ENCODE measurements at places on chromosomes 2 and 18.

- DNase-seq: no peak
Observed at GRCh38 chr2:127134235-127134634, 27.3 kb upstream of the BIN1 start.

DNA sequence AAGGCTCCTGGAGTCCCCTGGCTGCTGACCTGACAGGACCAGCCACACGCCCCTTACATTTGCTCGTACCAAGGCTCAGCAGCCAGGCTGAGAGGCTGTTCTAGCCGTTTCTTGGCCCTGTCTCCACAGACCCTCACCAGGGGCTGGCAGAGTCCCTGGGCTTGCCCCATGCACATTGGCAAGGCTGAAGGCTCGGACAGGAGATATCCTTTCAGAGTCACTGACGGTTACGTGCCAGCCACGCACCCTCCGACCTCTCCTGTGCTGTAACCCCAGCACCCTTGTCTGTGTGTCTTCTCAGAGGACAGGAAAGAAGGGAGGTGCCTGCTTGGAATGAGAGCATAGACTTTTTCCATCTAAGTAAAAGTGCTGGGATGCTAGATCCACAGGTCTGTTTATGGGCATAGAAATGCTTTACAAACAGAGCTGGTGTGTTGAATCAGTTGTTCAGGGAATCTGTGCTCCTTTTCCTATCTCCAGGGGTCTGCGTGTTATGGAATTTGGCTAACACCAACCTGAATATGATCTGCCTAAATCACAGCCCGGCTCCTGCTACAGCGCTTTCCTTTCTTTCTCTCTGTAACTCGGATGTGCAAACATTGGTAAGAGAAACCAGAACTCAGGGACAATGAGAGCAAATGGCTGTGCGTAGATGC lies 41.0 kb downstream of the COPS8 start:
- DNase-seq: no peak

DNA sequence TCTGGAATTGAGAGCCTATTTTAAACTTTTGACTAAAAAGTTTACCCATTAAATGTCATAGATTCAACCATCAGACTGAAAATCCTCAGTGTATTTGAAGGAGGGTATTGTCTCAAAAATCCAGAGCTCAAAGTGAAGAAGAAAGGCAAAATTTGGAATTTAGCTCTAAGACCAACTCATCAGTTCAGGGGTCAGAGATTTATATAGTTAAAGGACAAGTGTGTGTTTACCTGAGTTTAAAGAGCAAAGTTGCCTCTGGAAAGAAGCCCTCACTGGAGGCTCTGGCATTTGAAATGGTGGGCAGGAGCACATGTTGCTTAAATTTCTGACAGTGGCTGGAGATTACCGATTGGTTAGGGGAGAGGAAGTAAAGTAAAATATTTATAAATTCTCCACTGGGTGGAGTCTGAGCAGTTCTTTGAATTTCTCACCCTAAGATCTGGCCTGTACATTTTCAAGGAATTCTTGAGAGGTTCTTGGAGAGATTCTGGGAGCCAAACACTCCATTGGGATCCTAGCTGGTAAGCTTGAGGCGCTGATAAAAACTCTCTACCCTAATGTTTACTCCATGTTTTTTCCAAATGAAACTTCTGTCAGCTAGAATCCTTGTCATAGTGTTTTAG lies at the start of gene KYNU:
TSS of gene KYNU (plus strand) at position 449 of the 623 bp plus-strand sequence. CDS start 7,704 bp downstream, outside the sequence.
- no peak for DNase-seq

- no peak for DNase-seq
Observed at GRCh38 chr2:237651761-237652160, 24.4 kb downstream of the LRRFIP1 start.

DNA sequence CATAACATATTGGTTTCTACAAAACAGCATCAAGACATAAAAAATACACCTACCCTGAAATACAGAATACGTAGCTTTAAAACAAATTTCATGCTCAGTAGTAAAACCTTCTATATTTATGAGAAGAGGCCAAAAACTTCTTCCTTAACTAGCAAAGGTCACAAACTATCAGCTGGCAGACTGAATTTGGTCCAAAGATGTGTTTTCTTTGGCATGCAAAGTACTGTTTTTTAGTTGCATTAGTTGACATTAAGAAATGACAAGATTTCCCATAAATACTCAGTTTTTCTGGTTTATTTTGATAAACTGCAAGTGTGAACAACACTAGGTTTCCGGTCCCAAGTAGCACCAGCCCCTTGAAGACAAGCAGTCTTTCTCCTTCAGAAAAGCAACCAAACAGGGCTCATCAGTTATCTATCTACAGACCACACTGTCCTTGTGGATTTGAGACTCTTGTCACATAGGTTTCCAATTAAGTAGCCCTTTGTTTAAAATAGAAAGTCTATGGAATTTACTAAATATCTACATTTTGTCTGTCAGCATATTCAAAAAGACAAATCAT lies 35.6 kb downstream of the SLC25A12 start:
- no peak for DNase-seq

GRCh38 chr2:112277596-112278220 lies 2.3 kb downstream of the ZC3H6 start:
- DNase-seq: no peak

GRCh38 chr2:41020358-41020757 lies 568.5 kb upstream of the SLC8A1 start:
- DNase-seq: no peak

DNA sequence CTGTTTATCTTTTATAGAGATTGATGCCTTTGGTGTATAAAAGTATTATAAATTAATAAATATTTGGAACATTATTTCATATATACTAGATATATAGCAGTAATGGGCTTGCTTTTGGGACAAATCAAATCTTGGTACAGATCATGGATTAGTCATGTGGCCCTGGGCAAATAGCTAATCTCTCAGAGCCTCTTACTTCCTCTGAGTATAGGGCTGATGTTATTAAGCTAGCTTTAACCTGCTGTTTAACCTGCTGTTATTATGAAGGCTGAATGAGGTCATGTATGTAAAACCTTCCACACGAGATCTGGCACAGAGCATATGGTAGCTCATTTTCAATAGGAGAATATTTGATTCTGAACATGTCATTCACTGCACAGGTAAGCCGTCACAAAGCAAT lies 5.7 kb downstream of the ITGB6 start:
- no peak for DNase-seq

- DNase-seq: no peak
Observed at GRCh38 chr2:240460253-240460711, 24.8 kb downstream of the GPC1 start.

- DNase-seq: no peak
Observed at GRCh38 chr2:19806131-19806530, 95.7 kb downstream of the TTC32 start.

DNA sequence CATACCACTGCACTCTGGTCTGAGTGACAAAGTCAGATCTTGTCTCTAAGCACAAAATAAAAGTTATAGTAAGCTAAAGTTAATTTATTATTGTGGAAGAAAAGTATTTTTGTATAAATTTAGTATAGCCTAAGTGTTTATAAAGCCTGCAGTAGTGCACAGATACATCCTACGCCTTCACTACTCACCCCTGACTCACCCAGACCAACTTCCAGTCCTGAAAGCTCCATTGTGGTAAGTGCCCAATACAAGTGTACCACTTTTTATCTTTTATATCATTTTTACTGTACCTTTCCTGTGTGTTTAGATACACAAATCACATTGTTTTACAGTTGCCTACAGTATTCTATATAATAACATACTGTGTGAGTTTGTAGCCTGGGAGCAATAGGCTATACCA lies 57.5 kb downstream of the UBE2E3 start:
- no peak for DNase-seq

GRCh38 chr2:215527736-215528135 lies 91.9 kb upstream of the FN1 start:
- DNase-seq: no peak

DNA sequence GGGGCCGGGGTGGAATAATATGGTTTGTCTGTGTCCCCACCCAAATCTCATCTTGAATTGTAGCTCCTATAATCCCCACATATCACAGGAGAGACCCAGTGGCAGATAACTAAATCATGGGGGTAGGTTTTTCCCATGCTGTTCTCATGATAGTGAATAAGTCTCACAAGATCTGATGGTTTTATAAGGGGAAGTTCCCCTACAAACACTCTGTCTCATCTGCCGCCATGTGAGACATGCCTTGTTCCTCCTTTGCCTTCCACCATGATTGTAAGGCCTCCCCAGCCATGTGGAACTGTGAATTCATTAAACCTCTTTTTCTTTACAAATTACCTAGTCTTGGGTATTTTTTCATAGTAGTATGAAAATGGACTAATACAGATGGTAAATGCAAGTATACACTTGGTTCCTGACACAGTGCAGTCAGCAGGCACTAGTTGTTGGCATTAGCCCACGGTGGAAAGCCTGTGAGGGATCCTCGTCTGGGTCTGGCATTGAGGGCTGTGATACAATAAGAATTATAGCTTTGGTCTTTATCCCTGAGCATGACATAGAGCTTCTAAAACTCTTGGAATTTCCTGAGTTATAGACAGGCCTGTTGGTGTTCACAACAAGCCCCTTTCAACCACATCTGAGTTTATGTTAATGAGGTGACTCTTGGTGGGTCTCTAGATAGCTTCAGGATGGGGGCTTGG lies 135.8 kb downstream of the CABLES1 start:
- DNase-seq: no peak

DNA sequence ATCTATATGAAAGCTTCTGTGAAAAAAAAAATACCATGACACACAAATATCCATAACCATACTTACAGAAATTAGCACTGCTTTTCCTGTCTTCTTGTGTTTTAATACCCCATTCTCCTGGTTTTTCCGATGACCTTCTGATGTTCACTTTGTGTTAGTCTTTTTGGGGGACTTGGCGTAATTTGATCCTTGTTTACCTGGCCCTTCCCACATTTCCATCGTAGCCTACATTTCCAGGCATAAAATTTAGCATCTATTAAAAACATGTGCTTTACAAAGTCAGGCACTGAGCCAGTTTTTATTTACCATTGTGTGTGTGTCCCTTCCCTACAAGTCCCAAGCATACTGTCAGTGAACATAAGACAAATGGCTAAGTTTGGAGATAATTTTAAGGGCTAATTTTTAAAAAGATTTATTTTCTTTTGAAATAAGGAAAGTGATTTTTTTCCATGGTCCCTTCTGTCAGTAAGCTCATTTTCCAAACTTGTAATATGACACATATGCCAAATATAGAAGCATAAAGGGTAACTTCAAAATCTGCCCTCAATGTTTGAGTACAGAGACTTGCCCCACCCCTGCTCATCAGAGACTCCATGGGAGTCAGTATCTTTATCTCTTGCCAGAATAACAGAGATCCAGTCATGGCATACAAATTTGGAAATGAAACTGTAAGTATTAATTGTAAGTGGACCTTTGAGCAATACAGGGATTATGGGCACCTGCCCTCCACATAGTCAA lies 27.3 kb downstream of the SESTD1 start:
- no peak for DNase-seq

DNA sequence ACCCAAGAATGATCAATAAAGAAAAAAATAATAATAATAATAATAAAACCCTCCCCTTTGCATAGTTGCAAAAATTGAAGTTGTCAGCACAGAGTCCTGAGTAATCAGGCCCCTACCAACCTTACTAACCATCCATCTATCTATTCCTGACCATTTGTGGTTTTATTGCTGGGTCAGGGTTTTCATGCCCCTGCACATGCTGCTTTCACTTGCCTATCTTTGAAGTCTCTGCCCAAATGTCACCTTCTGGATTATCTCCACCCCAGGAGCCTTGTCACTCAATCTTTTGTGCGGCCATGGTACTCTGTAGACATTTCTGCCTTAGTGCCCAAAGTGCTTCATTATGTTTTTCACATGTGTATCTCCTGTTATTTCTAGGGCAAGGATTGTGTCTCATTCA lies 35.1 kb downstream of the SLC30A6 start:
- no peak for DNase-seq

- DNase-seq: peak; percentile 96
Observed at GRCh38 chr2:214593727-214594126, 182.9 kb downstream of the VWC2L start.

DNA sequence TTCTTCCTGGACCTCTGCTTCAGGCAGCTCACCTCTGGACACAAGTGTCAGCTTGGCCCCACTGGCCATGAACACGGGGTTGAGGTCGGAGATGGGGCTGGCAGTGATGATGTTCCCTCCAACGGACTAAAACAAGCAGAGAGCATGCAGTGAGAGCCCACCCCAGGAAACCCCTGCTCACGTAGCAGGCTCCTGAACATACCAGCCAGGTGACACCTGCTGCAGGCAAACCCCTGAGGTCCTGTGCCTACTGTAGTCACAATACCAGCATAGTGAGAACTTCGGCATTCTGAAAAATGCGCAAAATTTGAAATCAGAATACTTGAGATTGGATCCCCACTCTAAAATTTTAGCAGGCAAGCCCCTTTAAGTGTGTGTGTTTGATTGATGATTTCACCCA lies 32.9 kb downstream of the XDH start:
- no peak for DNase-seq

DNA sequence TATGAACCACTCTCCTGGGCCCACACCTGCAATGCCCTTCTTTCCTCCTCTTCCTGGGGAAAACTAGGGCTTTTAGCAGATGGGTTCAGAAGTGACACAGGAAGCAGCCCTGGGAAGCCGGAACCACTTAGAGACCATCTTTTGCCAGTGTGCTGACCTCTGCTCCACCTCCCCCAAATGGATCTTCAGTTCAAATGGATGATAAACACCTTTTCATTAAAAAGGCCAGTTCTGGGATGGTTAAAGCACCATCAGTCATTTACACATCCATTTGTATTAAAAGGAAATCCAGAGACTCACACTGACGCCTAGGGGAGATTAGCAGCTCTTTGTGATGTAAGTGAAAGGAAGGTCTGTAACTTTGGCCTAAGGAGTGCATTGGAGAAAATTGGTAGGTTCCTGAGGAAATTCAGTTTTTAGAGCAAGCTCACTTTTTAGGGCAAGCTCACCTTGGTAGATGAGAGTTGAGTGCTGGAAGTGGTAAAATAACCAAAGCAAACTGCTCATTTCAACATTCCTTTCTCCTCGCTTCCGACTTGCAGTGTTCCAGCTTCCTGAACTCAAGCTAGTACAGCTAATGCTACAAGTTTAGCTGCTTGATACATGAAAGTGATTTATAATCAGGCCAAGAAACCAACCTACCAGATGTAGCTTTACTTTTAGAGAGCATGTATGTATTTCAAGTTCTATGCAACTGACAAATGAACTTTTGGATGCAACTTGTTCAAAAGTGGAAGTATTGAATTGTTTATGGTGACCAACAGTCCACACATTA lies 47.7 kb downstream of the ACTR2 start:
- no peak for DNase-seq

- no peak for DNase-seq
Observed at GRCh38 chr18:70359071-70359470, 70.2 kb downstream of the SOCS6 start.

GRCh38 chr2:164624316-164624715 lies 3.0 kb upstream of the GRB14 start:
- DNase-seq: no peak

GRCh38 chr2:116935097-116935814 lies 879.2 kb upstream of the DDX18 start:
- DNase-seq: no peak

Data from epithelial cell of proximal tubule (primary cell).